ENCODE measurements at places on chromosomes 11 and 22.
A peak's percentile ranks its signal among the peaks of the same experiment; 100 is the strongest.

- DNase-seq = no peak
These were observed 25.2 kb upstream of the MICALL1 start for GRCh38 chr22:37880668-37881440.

DNA sequence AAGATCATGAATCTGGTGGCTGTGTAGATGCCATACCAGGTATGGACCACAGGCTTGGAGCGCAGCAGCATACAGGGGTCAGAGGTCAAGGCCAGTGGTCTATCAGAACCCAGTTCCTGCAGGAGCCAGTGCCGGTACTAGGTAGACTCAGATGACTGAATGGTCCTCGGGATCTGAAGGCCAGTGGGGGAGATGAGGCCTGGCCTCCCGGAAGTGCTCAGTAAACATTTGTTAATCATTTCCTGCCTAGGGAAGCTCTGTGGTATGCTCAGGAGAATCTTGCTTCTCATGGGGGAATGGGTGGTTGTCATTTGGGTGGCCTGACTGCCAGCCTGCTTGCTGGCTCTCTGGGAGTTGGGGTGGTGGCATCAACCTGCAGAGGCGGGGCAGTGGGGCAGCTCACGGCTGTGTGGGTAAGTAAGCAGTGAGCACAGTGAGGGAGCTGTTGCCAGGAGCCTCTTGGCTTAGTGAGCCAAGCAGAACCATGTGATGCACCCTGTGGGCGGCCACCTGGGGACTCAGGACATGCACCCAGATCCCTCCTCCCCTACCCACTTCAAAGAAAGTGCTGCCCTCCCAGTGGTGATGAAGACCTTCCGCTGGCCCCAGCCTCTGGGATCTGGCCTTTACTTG is 33.0 kb downstream of the PTPRJ start:
- no peak for DNase-seq

DNA sequence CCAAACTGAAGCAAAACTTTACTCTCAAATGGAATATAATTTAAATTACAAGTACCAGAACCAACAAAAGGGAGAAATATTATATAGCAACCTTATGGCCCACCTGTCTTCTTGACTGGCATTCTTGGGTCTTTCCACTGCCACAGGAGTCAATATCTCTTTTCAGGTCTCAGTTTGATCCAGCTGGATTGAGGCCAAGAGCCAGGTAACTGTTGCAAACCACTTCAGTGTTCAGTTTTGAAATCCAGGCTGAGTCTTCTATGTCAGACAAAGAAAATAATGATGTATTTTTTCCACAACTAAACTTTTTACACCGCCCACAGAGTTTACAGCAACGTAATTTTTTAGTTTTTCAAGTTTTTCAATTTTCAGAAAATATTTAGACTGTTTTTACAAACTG is 648 bp downstream of the DLG2 start:
- no peak for DNase-seq

DNA sequence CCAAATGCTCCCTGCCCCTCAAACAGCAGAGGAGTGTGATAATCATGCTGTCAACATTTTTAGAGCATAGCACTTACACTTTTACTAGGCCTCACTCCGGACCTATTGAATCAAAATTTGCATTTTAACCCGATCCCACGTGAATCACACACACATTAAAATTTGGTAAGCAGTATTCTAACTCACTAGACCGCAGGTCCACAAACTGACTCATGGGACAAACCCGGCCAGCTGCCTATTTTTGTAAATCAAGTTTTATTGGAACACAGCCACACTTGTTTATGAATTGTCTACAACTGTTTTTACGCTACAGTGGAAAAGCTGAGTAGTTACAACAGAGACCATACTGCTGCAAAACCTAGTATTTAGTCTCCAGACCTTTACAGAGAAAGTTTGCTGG is 43.3 kb downstream of the SNX19 start:
- DNase-seq = no peak

GRCh38 chr11:27392278-27393114 is 29.5 kb upstream of the CCDC34 start:
- DNase-seq = no peak

- DNase-seq = peak; percentile 26
These were observed 12.8 kb downstream of the NFAM1 start for GRCh38 chr22:42419243-42419881.

- DNase-seq = no peak
These were observed 39.2 kb upstream of the SLC22A25 start for GRCh38 chr11:63282579-63282978.

DNA sequence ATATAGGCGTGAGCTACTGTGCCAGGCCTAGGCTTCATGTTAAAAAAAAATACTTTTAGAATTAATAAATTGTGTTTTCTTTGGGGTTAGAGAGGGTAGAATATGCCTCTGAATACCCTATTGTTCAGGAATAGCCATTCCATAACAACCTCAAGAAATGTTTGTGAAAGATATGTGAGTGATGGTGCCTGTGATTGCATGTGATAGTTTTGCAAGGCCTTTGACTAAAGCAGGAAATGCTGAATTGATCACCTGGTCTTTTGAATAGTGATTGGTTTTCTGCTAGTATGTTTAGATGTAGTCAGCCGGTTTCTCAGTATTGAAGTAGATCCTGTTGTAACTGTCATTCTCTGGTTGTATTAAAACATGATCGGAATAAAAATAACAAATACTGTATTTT is 73.4 kb downstream of the UVRAG start:
- DNase-seq = no peak

GRCh38 chr22:36289406-36289870 is 36.5 kb downstream of the APOL1 start:
- DNase-seq = no peak

- no peak for DNase-seq
These were observed 19.7 kb upstream of the TECTA start for GRCh38 chr11:121081321-121081720.

DNA sequence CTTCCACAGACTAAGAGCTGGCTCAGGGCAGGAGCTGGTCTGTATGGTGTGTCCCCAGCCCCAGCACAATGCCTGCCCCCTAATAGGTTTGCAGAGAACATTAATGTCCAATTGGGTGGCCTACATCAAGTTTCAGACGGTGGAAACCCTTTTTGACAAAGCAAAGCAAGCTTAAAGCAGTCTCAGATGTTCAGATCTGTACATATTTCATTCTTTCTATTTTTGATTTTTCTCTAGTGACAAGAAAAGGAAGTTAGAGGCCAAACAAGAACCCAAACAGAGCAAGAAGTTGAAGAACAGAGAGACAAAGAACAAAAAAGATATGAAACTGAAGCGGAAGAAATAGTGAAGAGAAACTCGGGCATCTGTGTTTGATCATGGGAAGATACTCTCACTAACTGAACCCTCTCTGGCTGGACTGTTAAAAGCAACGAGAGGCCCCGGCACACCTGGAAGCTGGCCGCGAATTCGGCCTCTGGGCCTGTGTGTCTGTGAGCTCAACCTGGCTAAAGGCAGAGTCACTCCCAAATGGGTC is 40.5 kb downstream of the NAT10 start:
- peak; percentile 37 for DNase-seq

GRCh38 chr11:47488674-47489394 is 39.9 kb upstream of the RAPSN start:
- DNase-seq = no peak

GRCh38 chr11:36452961-36453360 is 57.1 kb downstream of the TRAF6 start:
- no peak for DNase-seq

DNA sequence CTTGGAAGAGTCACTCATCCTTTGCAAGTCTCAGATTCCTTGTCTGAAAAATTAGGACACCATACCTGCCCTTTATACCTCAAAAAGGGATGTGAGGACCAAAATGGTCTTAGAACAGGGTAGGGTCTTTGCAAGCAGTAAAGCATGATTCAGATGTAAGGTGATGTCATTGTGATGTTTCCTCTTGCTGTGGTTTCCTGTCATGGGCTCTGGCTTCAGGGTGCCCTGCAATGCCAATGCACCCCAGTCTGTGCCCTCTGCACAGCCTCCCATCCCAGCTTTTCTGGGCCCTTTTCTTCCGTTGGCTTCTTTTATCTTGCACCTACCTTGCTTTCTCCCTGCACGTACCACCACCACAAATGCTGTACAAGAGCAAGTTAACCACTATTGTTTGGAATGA is 87.8 kb upstream of the NNMT start:
- no peak for DNase-seq

GRCh38 chr22:19478045-19478900 is 720 bp downstream of the UFD1 start:
- peak; percentile 7 for DNase-seq

DNA sequence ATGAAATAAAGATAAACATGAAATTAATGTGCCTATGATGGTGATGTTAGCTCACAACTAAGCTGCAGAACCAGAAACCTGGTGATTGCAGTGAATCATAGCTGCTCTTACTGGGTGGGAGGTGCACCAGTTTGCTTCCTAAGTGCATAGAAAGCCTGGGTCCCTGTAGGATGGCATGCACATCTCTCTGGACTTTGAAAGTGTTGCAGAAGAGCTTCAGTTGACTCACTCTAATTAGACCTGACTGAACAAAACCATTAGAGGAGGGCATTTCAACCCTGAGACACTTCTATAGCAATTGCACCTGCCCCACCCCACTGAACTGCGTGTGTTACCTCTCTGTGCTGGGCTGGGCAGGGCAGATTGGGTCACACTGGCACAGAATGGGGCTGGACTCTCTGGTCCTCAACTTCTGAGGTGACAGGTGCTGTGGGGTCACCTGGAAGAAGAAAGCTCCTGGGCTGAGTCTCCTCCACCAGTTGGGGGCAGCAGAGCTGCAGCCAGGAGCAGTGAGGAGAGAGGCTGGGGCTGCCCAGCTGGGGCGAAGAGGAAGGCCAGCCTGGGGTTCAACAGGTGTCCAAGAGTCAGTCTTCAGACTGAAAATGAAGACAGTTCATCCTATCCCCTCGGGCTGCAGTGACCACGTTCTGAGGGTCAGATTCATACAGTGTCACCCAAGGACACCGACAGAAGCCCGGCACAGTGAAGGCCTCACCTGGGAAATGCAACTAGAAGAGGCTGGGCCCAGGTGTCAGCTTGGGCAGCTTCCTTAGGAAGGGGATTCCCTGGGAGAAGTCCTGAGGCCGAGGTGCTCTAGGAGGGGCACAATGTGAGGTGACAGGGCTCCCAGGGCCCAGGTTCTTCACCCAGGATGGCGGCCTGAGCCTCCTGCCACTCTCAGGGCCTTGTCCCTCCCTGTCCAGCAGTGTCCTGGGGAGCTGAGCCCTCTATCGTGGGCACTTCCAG is 58.1 kb downstream of the GGTLC2 start:
- peak; percentile 39 for DNase-seq

DNA sequence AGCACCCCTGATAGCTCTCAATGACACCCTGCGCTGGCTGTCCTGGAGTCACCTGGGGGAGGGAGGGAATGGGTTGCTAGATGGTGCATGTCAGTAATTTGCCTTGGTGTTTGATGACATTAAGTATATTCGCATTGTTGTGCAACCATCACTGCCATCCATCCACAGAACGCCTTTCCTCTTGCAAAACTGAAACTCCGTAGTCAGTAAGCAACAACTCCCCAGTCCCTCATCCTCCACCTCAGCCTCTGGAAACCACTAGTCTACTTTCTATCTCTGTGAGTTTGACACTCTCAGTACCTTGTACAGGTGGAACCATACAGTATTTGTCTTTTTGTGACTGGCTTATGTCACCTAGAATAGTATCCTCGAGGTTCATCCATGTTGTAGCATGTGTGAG is 62.6 kb downstream of the PKNOX2 start:
- DNase-seq = peak; percentile 15

DNA sequence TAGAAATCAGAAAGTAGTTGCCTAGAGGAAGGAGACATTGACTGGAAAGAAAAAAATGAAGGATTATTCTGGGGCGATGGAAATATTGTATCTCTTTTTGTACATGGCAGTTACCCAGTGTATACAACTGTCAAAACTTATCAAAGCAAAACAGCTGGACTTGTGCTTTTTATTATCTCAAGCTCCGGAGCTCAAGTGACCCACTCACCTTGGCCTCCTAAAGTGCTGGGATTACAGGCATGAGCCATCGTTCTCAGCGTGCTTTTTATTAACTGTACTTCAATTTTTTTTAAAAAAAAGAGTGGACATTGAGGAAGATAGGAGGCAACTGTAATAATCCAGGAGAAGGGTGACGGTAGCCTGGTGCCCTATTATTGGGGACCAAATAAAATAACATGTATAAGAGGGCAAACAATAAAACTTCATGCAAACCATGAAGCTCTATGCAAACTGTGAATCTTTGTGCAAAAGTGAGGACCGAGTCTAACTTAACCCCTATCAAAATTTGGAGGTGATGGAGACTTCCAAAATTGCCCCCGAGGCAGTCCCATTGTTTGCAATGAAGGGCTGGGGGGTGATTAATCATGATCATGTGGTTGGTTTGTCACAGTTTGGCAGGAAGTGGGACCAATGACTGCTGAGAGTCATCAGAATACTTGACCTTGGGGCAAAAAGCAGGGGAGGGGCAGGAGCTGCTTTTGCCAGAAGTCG is 23.5 kb downstream of the FZD4 start:
- DNase-seq = no peak

GRCh38 chr11:35905646-35906276 is 38.1 kb upstream of the LDLRAD3 start:
- DNase-seq = no peak

- no peak for DNase-seq
These were observed 7.7 kb upstream of the DGAT2 start for GRCh38 chr11:75760710-75761493.

GRCh38 chr11:31912808-31913207 is 101.7 kb upstream of the PAX6 start:
- DNase-seq = no peak

DNA sequence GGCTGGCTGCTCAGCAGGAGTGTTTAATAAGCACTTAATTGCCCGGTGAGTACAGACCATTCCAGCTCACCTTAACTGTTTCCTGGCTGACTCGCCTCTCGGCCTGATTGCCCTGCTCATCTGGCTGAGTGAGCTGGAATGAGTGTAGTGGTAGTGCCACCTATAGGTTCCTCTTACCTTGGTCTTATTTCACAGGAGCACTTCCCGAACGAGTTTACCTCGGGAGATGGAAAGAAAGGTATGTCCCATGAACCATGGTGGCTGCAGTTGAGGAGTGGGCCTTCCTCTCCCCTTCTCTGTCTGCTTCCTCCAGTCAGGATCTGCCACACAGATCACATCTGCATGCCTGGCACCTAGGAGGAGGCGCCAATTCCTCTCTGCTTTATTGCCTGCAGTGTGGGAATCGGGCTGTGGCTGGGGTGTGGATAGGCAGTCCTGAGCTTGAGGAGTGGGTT is 26.7 kb downstream of the UPB1 start:
- peak; percentile 67 for DNase-seq

GRCh38 chr11:132866783-132867545 is 665.3 kb downstream of the OPCML start:
- no peak for DNase-seq

DNA sequence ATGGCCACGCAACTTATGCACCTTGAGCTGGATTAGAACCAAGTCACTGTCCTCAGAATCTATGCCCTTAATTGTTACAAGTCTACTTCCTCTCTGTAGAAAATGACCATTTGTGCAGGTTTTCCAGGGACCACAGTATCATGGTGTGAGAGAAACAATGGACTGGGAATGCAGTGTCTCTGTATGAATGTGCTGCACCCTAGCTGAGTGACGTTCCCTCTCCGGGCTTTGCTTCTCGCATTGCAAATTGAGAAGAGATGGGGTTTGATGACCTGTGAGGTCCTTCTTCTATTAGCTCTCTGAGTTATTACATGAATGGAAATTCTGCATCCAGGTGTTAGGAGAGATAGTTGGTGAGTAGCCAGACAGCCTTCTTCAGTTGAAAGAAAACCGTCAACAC is 1052.3 kb downstream of the NTM start:
- DNase-seq = no peak
